Foreskin keratinocyte (primary cell): ENCODE measurements at places on chromosomes 2 and 18.

GRCh38 chr18:63320123-63320974, 780 bp upstream of the BCL2 start:
- peak; percentile 27 for DNase-seq

DNA sequence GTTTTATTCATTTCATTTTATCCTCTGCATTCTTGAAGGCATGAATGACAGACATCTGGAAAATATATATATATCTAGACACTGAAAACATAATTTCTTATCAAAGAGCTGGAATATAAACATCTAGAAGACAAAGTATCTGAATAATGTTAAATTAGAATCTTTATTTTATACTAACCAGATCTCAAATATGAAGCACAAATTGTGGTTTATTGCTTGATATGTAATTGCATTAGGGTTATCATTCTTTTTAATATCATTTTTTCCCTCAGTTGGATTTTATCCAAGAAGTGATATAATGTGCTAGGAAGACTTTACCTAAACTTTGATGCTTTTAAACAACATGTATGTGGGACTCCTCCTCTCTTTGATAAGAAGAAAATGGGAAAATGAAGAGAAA, 331.2 kb downstream of the ARHGAP15 start:
- DNase-seq, result no peak

DNA sequence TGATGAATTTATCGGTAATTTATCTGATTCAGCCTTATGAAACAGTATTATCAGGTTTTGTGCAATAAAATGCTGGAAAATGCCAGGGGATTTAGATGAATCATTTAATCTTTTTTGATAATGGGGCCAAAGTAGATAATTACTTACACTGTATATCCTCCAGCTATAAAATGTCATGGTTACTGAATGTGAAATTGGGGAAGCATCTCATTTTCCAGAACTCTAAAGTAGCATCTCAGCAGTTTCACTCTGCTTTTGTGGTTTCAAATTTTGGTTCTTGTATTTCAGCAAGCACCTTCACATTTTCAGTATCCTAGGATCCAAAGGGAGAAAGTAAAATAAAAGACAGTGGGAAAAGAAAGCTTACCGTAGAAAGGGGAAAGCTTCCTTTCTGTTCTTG, 12.8 kb downstream of the ANKRD62 start:
- no peak for DNase-seq

DNA sequence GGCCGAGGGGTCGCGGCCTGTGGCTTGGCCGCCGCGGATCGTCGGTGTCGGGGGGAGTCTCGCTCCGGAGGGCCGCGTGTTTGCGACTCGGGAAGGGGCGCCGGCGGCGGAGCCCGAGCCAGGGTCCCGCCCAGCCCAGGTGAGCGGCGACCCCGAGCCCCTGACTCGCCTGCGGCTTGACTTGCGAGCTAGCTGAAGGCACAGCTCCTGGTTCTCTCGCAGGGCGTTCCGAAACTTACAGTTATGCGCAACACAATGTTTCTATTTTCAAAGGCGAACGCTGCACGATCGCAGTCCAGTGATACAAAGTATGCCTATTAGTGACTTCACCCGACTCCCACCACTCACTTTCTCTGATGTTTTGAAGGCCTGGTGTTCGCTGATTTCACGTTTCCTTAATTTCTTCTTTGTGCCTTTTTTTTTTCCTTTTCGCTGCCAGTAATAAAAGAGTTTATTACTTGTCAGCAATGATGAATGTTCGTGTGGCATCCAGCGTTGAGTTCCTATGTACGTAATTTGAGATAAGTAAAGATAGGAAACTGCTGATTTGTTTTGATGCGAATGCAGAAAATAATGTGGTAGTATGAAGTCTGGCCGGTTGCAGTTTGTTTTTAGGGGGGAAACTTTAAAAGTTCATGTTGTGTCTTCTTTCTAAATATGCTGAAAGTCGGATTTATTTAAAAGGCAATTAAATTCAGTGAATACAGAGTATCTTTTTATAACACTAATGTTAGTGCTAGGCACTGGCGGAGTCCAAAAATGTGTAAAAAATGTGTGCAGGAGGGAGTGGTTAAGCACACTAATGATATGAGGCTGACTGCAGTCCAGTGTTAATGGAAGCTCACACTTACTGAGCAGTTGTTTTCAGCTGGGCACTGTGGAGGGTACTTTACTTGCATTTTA, 706 bp downstream of the UBXN2A start:
- DNase-seq, result no peak

DNA sequence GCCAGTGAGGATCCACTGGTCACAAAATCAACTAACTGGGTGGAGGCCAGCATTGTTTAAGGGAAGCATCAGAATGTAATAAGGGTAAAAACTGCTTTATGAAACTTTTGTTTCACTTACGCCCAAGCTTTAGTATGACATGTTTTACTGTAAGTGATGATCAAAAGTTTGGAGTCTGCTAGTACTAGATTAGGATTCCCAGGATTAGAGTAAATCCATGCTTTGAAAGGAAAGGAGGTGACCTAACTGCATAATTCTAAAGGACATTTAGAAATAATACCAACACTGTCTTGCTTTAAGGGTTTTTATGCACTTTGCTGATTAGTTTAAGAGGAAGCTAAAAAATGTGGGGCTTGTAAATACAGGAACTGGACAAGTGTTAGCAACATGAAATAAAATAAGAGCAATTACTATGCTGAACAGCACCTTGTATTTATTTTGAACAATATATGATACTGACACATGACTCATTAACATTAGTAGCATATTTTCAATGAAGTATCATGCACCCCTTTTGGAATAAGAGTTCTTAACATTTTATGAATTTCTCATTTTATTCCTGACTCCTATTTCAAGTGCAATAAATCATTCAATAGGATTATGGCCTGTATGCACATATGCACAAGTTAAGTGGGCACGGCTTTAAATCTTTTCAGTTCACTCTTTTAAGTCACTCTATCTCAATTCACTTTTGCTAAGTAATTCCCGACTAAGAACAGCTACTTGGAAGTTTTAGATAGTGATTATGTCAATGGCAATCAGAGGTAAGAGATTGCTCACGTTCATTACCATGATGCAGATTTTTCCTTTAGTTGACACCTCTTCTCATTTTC, 62.5 kb downstream of the STK39 start:
- DNase-seq, result peak; percentile 63
